ENCODE measurements at places on chromosomes 5 and 9. TPM values are rescaled to one million over a fixed set of nuclear protein-coding genes. Genes with fewer than 3 reads are reported as not detected.

- DNase-seq = no peak
Observed at GRCh38 chr5:54083851-54084250, 226.5 kb downstream of the ARL15 start.

GRCh38 chr9:23635276-23635675 lies 190.8 kb downstream of the ELAVL2 start:
- DNase-seq = no peak

DNA sequence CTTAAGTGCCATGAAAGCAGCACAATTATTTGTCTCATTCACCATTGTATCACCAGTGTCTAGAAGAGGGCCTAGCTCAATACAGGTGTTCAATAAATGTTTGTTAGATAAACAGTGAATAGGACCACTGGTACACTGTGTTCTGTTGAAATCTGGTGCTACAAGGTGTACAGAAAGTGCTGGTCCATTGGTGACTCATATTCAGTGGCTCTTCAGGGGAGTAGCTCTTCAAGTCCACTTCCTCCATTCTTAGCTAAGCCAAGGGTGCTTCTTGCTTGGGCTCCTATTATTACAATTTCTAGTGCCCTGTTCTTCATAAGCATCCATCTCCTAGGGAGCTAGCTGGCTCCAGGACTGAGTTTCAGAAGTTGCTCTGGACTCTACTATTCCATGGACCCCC lies 6.4 kb upstream of the FCHO2 start:
- no peak for DNase-seq

- no peak for DNase-seq
Observed at GRCh38 chr5:174514983-174515394, 209.4 kb upstream of the MSX2 start.

- DNase-seq = no peak
Observed at GRCh38 chr9:108467161-108467560, 388.6 kb downstream of the ACTL7B start.

Gene IL3
- not detected for polyA plus RNA-seq

- DNase-seq = no peak
Observed at GRCh38 chr9:34644766-34645314, 1.6 kb upstream of the GALT start.

DNA sequence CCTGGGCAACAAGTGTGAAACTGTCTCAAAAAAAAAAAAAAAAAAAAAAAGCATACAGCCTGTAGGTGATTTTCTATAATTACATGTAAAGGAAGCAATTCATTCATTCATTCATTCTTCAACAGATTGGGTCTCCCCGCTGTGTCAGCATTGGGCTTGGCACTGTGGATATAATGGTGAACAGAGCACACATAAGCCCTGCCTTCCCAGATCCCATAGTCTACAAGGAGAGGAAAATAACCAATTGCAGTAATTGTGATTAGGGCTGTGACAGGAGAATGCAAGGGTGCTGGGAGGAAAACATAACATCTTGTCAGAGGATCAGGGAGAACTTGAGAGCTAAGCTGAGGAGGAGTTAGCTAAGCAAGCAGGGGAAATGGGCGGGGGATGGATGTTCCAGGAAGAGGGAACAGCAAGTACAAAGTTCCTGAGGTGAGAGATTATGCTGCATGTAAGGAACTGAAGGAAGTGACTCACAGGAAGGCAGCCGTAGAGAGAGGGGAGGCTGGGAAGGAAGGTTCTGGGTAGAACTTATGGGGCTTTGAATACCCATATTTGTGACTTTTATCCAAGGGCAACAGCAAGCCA lies 24.0 kb upstream of the KLF9 start:
- DNase-seq = no peak

GRCh38 chr5:67287510-67288268 lies 91.1 kb upstream of the CD180 start:
- DNase-seq = no peak

- DNase-seq = no peak
Observed at GRCh38 chr9:83440641-83441040, 97.6 kb downstream of the FRMD3 start.

- no peak for DNase-seq
Observed at GRCh38 chr9:3515405-3515804, 10.4 kb downstream of the RFX3 start.

Gene GRM6
- 0.86 TPM for polyA plus RNA-seq

Gene RETREG1
- polyA plus RNA-seq = 69.6 TPM

DNA sequence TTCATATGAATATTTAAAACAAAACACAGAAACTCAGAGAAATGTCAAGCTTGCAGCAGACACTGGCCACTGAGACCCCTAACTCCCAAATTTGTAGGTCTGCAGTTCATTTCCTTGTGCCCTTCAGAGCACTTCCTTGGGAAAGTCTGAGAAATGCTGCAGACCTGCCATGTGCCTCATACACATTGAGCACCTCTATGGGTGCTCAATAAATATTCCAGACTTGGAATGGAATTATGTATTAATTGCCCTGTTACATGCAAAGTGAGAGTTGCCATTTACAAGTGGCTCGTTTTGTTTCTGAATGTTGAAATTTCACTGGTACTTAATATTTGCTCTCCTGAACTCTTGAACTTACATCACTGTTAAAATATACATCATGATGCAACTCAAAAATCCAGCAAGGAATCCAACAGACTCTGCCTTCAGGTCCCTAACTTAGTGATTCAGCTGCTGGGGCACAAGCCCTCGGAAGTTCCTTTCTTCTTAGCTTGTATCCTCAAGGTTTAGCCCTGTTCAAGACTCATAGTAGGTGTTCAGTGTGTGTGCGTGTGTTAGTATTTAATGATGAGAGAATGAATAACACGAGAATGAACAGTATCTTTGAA lies 90.6 kb downstream of the PTCD2 start:
- no peak for DNase-seq

Gene GGTA1
- 9.6 TPM for polyA plus RNA-seq

Gene SLCO6A1
- 1.2 TPM for polyA plus RNA-seq

Data from muscle of arm (tissue), 14 donors.